Activated CD4-positive, CD25-positive, alpha-beta regulatory T cell (primary cell): ENCODE measurements at places on chromosomes 2 and 18.

DNA sequence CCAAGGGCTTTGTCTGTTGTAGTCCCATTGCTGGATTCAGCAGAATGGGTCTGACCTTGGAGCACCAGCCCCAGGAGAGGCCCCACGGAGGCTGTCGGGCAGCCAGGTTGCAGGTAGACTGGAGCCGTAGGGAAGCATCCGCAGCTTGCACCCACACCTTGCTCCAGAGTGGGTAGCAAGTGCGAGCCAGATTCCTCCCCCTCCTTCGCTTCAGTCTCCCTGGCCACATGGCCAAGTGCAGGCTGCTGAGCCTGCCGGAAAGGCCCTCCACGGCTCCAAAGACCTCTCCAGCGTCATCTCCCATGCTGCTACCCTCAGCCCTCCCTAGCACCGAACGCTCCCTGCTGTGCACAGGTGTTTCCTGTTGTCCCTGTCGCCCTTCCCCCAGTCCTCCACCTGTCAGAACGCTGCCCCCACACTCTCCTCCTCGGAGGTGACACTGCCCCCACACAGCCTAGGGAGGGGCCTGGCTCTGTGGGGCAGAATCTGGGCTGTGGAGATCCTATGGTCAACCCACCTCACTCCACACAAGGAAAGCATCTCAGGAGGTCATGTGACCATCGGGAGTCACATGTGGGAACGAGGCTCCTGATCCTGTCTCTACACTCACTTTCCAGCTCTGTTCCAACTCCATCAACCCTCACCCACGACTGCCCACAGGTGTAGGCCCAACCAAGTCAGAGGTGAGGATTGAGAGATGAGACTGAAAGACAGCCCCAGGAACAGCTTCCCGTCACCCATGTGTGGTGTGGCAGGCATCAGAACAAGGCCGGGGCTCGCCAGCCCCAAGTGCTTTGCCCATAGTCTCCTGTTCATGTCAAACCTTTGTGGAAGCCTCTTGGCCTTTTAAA, 8.3 kb downstream of the KCNF1 start:
- DNase-seq: no peak

GRCh38 chr18:6593142-6593885, 136.2 kb upstream of the ARHGAP28 start:
- DNase-seq: no peak

DNA sequence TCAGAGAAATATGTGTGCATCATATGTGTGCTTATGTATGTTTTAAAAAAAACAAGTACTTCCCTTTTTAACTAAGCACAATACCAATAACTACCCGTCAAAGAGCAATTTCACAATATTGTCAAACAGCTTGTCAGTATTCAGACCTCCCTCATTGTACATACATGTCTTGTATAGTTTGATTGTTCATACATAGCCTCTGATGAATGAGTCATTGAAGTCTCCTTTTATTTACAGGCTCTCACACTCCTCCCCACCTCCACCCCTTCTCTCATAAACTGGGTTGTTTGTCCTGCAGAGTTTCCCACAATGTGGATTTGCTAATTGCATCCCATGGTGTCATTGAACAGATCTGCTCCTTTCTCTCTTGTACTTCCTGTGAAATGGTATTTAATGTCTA, 132.8 kb upstream of the L3MBTL4 start:
- DNase-seq: no peak

DNA sequence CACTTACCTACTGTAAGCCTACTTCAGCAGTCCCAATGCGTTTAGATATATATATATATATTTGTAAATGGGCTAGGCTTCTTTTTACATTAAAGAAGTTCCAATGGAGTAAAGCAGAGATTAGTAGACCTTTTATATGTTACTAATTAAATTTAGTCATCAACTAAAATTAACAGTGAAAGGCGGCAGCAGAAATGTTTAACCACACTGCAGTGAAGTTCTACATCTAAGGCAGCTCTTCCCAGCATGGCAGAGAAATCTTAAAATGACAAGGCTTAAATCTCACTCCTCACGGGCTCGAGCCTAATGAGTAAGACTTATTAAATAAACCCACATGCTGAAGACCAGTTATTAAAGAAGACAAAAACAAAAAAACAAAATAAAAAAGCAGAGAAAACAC, 19.1 kb upstream of the KANSL1L start:
- DNase-seq: no peak

GRCh38 chr18:63046375-63046774, 273.2 kb downstream of the BCL2 start:
- no peak for DNase-seq

GRCh38 chr2:241951920-241952319, 82.4 kb downstream of the RTP5 start:
- DNase-seq: no peak

DNA sequence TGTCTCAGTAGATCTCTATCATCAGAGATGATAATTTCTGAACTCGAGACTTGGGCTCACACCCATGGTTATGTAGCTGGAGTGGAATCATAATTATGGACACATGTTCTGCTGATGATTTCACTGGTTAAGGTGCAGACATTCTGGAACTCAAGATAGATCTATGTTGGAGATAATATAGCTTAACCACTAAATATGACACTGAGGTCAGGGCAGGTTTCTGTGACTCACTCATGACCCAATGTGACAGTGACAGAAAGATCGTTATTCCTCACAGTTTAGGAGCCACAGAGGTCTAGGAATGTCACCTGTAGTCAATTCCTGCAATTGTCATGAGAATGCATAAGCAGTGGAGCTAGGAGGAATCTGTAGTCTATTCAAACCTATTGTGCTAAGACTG, 828.6 kb downstream of the TRIB2 start:
- DNase-seq: no peak

GRCh38 chr2:213316001-213316735, 31.9 kb downstream of the SPAG16 start:
- DNase-seq: no peak

GRCh38 chr2:19883971-19884720, 17.6 kb downstream of the TTC32 start:
- DNase-seq: no peak

DNA sequence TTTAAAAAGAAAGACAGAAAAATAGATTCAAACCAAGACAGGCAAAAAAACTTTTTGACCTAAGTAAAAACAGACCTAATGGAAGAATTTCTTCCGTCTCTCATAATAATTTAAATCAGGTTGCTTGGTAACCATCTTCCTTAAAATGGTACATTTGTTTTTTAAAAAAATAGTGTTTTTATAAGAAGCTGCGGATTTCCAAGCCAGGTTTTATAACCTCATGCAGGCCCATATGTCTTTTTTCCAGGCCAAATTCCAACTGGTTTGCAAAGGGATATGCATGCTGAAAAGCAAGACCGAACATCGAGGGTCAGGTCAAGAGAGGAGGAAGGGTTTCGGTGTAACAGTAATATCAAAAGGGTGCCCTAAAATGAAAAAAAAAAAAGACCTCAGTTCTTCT, 172.9 kb downstream of the MAIP1 start:
- no peak for DNase-seq

GRCh38 chr2:11980809-11981208, 234.4 kb downstream of the LPIN1 start:
- no peak for DNase-seq

DNA sequence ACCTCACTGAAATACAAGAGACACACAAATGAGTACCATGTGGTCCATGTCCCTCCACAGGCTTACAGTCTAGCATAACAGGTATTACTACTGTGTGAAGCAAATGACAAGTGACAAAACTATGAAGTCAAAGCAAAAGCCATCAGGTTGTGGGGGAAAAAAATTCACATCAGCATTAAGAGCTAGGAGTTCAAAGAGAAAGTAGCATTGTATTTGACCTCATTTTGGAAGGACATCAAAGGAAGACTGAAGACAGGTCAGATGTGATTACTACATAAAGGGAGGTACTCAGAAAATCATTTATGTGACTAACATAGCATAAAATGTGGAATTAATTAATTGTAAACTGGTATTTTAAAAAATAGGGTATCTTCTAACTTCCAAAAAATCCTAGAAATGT, 224.2 kb downstream of the CDH2 start:
- DNase-seq: no peak

- DNase-seq: no peak
These were observed 50.3 kb upstream of the CDH20 start for GRCh38 chr18:61282926-61283325.

DNA sequence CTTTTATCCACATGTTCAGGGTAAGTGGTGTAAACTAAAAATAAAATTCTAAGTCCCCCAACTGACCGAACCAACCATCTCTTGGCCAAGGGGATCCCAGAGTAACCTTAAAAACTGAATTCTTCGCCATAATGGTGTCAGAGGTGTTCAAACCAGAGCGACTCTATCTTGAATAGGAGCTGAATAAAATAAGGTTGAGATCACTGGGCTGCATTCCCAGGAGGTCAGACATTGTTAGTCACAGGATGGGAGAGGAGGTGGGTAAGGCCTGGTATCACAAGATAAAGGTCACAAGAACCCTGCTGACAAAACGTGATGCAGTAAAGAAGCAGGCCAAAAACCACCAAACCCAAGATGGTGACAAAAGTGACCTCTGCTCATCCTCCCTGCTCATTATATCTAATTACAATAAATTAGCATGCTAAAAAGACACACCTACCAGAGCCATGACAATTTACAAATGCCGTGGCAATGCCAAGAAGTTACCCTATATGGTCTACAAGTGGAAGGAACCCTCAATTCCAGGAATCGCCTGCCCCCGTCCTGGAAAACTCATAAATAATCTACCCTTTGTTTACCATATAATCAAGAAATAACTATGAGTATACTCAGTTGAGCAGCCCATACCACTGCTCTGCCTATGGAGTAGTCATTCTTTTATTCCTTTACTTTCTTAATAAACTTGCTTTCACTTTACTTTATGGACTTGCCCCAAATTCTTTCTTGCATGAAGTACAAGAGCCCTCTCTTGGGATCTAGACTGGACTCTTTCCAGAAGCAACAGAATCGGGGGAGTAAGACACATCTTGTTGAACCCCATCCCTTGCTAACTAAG, 302.4 kb downstream of the STK39 start:
- DNase-seq: no peak

- no peak for DNase-seq
These were observed 3.3 kb downstream of the GAD1 start for GRCh38 chr2:170819680-170820664.

DNA sequence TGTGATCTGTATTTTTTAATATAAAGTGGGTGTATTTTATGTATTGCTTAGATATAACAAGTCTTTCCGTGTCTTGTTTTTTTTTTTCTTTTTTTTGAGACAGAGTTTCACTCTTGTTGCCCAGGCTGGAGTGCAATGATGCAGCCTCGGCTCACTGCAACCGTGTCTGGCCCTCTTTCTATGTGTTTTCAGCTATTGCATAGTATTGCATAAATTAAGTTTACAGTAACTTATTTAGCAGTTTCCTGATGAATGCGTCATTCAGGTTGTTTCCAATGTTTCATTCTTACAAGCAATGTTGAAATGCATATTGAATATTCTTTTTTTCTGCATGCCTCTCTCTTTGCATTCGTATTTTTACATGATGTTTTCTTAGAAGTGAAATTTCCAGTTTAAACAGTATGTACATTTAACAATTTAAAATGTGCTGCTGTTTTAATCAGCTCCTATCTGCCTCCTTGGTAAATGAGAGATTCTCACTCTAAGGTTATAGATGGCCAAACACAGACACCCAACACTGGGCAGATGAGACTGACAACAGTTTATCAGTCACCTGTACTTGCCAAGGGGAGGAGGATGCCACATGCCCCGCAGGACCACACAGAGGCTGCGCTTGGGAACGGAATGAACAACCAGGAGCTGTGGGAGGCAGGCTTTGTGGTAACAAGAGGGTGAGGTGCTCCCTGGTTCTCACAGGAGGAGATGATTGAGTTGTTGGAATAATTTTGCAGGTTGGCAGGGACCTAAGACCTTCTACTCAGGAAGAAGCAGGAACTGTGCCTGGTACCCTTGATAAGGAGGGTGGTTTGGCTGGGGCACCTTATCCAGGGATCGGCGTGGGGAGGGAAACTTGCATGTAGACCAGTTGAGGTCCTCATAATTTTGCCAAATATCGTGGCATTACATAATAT, 7.5 kb downstream of the SLC9A4 start:
- no peak for DNase-seq

DNA sequence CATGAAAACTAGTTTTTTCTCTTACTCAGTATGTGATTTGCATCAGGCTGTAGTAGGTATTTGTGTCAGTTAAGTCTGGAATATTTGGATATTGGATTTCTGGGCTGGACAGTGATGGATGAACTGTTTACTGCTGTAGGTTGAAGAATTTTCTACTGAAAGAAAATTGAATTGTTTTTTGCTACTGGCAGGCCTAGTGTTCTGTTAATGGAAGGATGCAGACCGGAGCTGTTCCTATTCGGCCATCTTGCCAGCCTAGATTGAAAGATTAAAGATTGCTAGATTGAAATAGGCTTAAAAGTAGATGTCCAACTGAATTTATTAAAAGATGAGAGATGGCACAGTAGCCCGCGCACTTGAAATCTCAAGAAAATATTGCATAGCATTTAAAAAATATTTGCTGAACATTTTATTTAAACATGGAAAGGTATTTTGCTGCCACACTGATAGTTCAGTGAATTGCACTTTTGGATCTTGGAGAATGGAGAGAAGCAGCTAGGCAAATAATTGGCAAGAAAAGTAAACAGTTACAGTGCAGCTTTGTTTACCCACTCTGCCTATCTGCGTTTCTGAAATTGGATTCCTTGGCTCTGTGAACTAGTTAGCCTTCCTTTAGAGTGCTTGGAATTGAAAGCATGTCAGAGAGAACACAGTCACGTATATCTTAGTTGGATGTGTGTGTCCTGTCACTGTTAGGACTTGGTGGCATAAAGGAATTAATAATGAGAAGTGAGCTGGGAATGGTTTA, 54.1 kb downstream of the EPB41L5 start:
- DNase-seq: no peak

GRCh38 chr2:64067326-64067725, 48.1 kb upstream of the VPS54 start:
- DNase-seq: no peak

DNA sequence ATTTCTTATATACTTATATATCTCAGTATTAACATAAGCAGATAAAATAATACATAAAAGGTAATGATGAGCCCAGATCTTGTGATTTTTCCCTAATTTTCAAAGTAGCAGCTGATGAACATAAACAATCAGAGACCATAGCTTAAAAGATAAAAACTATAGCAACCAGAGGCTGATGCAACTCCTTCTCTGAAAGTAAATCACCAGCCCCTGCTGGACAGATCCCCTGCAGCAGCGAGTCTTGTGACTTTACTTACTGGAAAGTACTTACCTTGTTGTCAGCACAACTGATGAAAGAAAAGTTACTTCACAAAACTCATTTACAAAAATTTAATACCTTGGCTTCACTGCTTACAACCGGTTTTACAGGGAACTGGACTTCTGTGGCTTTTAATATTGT, 67.3 kb downstream of the GORASP2 start:
- no peak for DNase-seq

DNA sequence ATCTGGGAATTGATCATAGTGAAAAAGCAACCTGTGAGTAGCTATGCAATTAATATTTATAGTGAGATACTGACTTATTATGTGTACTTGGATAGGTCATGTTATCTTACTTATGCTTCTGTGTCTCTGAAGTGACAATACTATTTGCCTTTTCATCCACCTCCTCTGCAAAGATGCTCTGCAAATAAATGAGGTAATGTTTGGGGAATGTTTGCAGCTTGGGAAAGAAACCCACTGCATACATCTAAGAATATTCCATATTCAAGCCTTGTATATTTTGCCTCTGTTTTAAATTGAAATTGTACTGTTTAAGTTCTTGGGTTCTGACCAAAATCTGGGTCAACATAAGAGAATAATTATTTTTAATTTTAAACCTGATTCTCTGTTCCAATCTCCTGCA, 217.4 kb upstream of the DTNA start:
- no peak for DNase-seq

- no peak for DNase-seq
These were observed 141.2 kb downstream of the PMAIP1 start for GRCh38 chr18:60040971-60041370.

GRCh38 chr2:70935468-70936164, at the start of gene ATP6V1B1:
Gene ATP6V1B1, plus strand, starts transcription at chr2:70935900. Its CDS starts 55 bp downstream, at chr2:70935955.
- no peak for DNase-seq
